ENCODE measurements at places on chromosomes 7 and 10. TPM values are rescaled to one million over a fixed set of nuclear protein-coding genes. Genes with fewer than 3 reads are reported as not detected.

GRCh38 chr7:150458235-150458634 lies 7.8 kb downstream of the GIMAP8 start:
- no peaks in the 10 kb centered on the region for H3K27me3 ChIP-seq
- H3K4me1 ChIP-seq = no peaks in the 10 kb centered on the region
- H3K4me3 ChIP-seq = no peak overlapping the region
- H3K27ac ChIP-seq = no peak overlapping the region
- no peak for DNase-seq

DNA sequence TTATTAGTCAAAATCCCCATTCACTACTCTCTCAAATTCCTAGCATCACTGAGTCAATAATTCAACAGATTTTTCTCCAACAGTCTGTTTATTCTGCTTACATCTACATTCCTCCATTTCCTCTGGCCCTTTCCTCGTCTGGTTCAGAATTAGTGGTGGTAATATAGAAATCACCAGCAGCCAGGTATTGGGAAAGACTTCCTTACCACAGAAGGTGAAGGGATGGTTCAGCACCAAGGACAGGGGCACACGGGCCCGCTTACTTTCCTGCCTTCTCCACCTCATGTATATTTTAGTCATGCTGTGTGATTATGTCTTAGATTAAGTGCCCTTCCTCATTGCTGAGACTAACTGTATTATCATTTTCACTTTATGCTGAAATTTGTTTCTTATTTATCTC lies 70.4 kb upstream of the APBB1IP start:
- H3K27ac ChIP-seq = no peak overlapping the region
- no peaks in the 10 kb centered on the region for H3K4me1 ChIP-seq
- no peak overlapping the region for H3K4me3 ChIP-seq
- no peaks in the 10 kb centered on the region for H3K36me3 ChIP-seq

DNA sequence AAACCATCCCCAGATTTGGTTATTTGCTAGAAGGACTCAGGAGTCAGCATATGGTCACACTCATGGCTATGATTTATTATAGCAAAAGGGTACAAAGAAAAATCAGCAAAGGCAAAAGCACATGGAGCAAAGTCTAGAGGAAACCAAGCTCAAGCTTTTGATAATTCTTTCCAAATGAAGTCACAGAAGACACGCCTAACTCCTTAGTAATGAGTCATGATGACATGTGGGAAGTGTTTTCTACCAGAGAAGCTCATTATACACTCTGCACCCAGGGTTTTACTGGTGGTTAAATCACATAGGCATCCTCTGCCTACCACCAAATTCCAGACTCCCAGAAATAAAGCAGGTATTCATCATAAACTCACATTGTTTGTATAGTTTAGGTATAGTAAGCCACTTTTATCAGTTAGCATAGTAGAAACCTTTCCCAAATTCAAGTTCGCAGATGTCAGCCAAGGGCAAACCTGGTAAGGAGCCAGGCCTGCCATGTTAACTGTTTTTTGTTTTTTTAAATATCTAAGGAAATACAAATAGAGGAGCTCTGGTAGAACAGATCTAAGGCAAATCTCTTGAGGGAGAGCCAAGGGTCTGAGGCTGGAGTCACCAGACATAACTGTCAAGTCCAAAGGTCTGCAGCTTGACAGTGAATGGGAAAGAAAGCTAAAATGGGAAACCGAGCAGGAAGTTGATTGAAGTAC lies 15.4 kb upstream of the HIBADH start:
- H3K27ac ChIP-seq = peak overlapping the region; percentile 99
- H3K36me3 ChIP-seq = no peaks in the 10 kb centered on the region
- peaks cover 23% of the 10 kb centered on the region for H3K4me1 ChIP-seq

- peaks cover 39% of the 10 kb centered on the region for H3K4me1 ChIP-seq
- H3K36me3 ChIP-seq = no peaks in the 10 kb centered on the region
- peak overlapping the region; percentile 72 for H3K27ac ChIP-seq
- H3K27me3 ChIP-seq = no peaks in the 10 kb centered on the region
- H3K4me3 ChIP-seq = no peak overlapping the region
- DNase-seq = peak; percentile 86
Measured at GRCh38 chr10:18610517-18610916, 40.9 kb downstream of the NSUN6 start.

GRCh38 chr10:80661526-80661925 lies 123.8 kb downstream of the SH2D4B start:
- H3K4me3 ChIP-seq = no peak overlapping the region
- peaks cover 4% of the 10 kb centered on the region for H3K4me1 ChIP-seq
- no peak overlapping the region for H3K27ac ChIP-seq
- no peaks in the 10 kb centered on the region for H3K36me3 ChIP-seq
- no peak for DNase-seq

DNA sequence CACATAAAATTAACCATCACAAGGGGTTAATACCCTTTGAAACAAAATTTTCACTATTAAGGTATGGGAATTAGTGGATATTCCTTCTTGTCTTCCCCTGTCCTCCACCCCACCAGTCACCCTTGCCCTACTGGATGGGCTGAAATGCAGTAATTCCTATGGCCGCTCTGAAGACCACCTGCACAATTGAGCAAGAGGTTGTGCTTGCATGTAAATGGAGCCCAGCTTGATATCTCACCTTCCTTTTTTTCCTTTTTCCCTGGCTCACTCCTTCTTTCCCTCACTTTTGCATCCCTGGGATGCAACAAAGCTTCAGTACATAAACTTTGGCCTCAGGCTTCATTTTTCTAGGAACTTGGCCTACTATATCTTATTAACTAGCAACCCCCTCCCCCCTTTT lies 184.6 kb downstream of the SNX10 start:
- H3K4me1 ChIP-seq = no peaks in the 10 kb centered on the region
- DNase-seq = no peak
- no peak overlapping the region for H3K27ac ChIP-seq

DNA sequence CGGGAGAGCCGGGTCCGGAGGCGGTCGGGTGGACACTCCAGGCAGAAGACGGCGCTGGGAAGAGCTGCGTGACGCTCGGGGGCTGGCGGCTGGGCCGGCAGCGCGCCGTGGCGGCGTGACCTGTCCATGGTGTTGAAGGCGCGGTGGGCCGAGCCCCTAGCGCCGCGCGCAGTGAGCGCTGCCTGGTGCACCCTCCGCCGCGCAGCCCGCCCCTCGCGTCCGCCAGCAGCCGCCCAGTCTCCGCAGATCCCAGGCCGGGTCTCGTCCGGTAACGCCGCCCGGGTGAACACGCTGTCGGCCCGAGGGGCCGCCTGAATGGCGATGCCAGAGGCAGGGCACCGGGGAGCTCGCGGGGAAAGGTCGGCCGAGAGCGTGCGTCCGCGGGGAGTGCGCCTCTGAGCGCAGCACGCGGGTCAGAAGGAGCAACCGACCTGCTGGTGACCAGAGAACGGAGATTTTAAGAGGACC lies 657 bp upstream of the TMEM178B start:
- peak overlapping the region; percentile 56 for H3K4me3 ChIP-seq
- DNase-seq = peak; percentile 44
- H3K4me1 ChIP-seq = peaks cover 6% of the 10 kb centered on the region
- H3K27me3 ChIP-seq = peaks cover 37% of the 10 kb centered on the region
- no peaks in the 10 kb centered on the region for H3K36me3 ChIP-seq

DNA sequence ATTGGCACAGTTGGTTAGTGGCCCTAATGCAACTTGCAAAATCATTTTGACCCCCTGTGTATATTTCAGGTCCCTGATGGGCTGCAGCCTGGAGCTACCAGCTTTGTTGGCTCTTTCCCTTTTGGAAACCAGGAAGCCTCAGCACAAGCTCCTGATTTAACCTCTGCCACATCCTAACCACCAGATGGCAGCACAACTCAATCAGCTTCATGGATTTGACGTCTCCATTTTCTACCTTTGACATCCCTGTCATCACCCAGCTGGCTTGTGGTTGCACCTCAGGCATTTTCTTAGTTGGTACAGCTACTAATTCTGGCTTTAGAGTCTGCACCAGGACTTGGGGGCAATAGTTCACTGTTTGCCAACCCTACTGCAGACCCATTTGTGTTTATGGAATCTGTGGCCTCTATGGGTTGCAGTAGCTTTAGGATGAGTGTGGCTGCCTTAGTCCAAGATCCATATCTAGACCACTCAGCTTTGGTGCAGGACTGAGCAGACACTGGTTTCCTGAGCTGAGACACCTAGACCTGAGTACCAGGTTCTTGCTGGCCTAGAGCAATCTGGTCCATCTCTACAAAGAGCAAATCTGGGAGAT lies 456.2 kb downstream of the REEP3 start:
- no peak overlapping the region for H3K27ac ChIP-seq
- no peaks in the 10 kb centered on the region for H3K4me1 ChIP-seq
- no peaks in the 10 kb centered on the region for H3K27me3 ChIP-seq
- DNase-seq = peak; percentile 2

DNA sequence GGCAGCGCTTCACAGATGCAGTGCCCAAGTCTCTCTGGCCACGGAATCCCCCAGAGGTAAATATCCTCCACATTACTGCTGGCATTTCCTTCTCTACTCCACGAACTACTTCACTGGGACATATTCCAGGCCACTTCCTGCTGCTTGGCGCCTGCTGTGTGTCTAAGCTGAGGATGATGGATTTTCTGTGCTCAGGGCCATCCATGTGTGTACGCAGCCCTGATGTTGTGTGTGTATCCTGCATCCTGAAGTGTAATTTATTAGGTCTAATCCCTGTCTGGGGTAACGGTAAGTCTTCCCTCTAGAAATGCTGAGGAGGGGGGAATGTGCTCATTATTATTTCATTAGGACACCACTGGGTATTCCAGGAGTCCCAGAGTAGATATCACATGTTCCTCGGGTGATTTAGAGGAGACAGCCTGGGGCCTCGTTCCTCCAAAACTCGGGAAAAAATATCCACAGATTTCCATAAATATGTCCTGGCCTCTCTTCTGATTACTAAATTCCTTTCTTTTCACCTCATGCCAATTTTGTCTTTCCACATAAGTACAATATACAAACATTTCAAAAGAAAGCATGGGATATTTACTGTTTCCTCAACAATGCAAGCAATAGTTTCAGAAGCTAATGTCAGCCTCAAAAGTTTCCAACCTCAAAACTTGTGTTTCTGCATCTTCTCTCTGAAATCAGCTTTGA lies 25.5 kb upstream of the HABP2 start:
- no peaks in the 10 kb centered on the region for H3K4me1 ChIP-seq
- H3K4me3 ChIP-seq = no peak overlapping the region

CH25H gene
- 0.22 TPM for total RNA-seq

ARHGAP22 gene
- 6.2 TPM for total RNA-seq

ANXA8L1 gene
- total RNA-seq = 0.59 TPM
